Left ventricle myocardium superior (tissue), 1 donor: ENCODE measurements at places on chromosomes 6 and 20. TPM values are rescaled to one million over a fixed set of nuclear protein-coding genes. Genes with fewer than 3 reads are reported as not detected.

The LAMA2 gene
- 138 TPM for total RNA-seq

The TOP1 gene
- 25.3 TPM for total RNA-seq

The PLCB4 gene
- total RNA-seq = 29.1 TPM

The MEP1A gene
- total RNA-seq = not detected

The VSX1 gene
- total RNA-seq = not detected

The HLA-G gene
- not detected for total RNA-seq

The GSTA1 gene
- total RNA-seq = not detected

The MEI4 gene
- total RNA-seq = 0.32 TPM

The MBOAT1 gene
- 5.0 TPM for total RNA-seq

The TBXT gene
- total RNA-seq = not detected

The STMND1 gene
- total RNA-seq = not detected

The FHL5 gene
- 6.9 TPM for total RNA-seq

The KCNK15 gene
- total RNA-seq = 0.25 TPM
